ENCODE measurements at places on chromosomes 1 and 21.

DNA sequence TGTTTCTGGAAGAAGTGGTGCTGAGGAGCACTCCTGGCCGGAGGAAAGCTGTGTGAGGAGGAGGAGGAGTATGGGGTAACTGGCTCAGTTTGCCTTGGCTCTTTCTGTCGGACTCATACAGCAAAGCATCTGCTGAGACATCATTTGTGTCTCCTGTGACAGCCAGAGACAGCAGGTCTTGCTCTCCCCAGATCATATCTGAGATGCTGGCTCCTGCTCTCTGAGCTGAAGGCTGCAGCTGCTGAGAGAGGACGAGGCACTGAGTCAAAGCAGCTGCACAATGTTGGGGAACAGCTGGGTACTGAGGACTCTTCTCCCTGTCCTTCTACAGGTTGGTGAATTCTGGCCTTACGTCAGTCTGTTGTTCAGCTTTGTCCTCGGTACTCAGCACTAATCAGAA is 14.3 kb downstream of the OR2B11 start:
- DNase-seq, result no peak

GRCh38 chr1:19844731-19845495 is 29.8 kb upstream of the RNF186 start:
- no peak for DNase-seq

- DNase-seq, result no peak
These were observed 22.1 kb downstream of the NEK2 start for GRCh38 chr1:211653293-211653692.

GRCh38 chr1:108016451-108016920 is 51.5 kb upstream of the VAV3 start:
- no peak for DNase-seq
